ENCODE measurements at places on chromosomes 7 and 10.

DNA sequence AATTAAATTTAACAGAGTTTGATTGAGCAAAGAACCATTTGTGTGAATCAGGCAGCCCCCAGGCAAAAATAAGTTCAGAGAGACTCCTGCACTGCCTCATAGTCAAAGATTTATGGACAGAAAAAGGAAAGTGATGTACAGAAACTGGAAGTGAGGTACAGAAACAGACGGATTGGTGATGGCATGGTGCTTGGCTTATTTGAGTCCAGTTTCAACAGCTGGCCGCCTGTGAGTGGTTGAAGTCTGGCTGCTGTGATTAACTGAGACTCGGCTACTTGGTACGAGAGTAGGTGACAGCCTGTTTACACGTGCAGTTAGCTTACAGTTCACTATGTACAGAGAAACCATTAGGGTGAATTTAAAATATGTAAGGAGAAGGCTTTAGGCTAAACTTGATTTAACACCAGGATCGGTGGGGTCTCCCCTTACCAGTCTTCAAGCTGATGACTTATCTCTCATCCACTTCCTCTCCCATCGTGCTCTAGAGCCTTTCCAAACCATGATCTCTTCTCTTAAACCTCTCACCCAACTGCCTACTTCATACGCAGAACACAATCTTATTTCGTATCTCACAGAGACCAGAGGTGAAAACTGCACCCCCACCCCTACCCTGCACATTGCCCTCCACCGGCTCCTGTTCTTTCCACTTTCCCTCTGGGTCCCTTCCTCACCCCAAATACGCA, 5.0 kb upstream of the MSMB start:
- DNase-seq = no peak

- no peak for DNase-seq
Observed at GRCh38 chr10:120085096-120085796, 192.7 kb downstream of the SEC23IP start.

- DNase-seq = no peak
Observed at GRCh38 chr7:109549471-109550193, 980.0 kb downstream of the DNAJB9 start.

DNA sequence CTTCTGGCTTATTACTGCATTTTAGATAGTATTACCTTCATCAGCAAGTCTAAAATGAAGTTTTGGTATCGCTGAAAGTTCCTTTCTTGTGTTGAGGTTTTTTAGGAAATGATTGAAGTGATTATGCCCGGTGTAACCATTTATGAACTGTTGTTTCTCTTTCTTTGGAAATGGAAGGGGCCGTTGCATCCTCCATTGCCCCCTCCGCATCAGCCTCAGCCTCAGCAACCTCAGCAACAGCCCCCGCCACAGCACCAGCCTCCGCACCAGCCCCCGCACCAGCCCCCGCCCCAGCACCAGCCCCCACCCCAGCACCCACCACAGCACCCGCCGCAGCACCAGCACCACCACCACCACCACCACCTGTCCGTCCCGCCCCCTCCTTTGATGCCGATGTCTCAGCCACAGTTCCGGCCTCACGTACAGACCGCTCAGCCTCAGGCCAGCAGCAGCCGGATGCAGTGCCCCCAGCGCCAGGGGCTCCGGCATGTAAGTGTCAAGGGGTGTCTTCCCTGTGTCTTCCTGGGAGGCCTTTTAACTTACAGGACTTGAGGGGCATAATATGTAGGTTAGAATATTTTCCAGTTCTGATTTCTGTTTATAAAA, 72.6 kb downstream of the SHH start:
- peak; percentile 59 for DNase-seq

DNA sequence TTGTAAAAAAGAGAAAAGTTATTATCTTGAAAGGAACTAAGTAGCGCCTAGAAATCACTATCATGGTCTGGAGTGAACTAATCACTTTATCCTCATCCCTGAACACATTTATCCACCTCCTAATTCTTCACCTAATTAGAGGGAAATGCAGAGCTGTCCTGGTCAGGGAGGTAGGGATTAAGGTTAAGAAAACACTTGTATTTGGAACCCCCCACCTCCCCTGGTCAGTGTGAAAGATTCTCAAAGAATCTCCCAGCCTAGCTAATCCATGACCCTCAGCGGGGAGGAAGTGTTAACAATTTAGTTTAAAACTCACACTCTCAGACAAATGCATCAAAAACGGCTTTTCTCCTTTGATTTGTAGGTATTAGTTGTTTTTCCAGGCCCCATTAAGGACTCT, 83.8 kb downstream of the FAM204A start:
- no peak for DNase-seq

DNA sequence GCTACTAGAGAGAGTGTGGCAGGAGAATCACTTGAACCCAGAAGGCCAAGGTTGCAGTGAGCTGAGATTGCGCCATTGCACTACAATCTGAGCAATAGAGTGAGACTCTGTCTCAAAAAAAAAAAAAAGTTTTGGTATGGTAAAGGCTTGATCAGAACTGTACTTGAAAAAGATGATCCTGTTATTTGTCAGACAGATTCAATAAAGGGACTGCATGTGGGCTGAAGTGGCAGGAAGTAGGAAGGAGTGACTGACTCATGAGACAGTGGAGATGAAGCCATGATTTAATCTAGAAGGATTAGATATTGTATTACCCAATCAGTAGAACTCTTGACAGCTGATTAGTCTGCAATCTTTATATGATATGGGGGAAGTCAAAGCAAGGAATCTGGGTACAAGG, 2.7 kb upstream of the TMEM254 start:
- DNase-seq = peak; percentile 39

DNA sequence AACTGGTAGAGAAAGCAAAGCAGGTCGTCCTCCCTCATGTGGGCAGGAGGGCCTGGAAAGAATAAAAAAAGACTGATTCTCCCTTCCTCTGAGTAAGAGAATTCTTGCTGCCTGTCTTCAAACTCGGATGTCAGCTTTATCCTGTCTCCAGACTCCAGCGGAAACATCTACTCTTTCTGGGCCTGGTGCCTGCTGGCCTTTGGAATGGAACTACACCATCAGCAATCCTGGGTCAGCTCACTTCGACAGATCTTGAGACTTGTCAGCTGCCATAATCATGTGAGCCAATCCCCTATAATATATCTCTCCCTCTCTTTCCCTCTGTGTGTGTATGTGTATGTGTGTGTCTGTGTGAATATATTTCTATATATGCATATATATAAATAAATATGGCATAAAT, 411.0 kb upstream of the DPP6 start:
- no peak for DNase-seq

DNA sequence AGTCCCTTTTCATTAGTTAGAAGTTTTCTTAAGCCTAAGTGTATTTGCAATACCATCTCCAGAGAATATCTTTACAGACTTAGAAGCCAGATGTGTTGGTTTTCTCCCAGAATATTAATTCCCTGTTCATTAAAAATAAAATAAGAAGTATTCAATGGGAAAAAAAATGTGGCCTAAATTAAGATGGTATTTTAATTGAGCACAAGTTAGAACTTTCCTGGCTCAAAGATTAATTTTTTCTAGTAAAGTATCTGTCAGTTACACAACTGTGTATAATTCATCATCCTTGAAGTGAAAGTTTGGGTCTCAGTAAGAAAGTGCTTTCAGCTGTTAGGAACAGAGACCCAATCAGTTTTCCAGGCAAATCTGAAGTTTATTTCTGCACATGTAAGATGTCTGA, 1179.5 kb upstream of the C7orf33 start:
- DNase-seq = no peak

GRCh38 chr7:28957064-28957750, 923 bp downstream of the TRIL start:
- DNase-seq = no peak

DNA sequence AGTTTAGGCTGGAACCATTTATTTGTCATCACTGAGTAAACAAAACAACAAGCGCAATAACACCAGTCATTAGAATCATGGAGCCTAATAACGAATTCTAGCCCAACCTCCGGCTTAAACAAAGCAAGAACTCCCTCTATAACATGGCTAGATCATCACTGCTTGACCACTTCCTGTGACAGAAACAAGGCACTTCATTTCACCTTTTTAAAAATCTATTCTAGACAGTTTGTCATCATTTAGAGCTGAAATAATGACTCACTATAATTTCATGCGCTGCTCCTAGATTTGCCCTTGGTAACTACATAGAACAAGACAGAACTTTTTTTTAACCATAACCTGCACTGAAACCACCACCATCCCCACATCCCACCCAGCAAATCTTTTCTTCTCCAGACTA, 81.3 kb downstream of the OSBPL3 start:
- DNase-seq = no peak

- no peak for DNase-seq
Observed at GRCh38 chr7:147394329-147394728, 1196.2 kb upstream of the C7orf33 start.

DNA sequence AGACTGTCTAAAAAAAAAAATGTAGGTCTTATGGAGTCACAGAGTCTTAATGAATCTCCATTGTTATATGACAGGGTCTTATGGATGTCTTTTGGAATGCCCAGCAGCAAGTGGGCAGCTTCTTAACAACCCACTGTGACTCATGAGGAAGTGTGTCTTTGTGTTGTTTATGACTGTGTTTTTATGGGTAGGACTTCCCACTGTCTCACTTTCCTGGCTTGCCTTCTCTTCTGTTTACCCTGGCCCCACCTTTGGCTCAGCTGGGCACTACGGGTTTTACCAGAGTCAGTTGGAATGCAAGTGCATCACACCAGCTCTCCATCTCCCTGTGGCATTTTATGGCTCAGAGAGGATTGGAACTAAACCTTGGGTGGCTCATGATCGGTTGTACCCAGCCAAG, 580.5 kb downstream of the AUTS2 start:
- DNase-seq = no peak

DNA sequence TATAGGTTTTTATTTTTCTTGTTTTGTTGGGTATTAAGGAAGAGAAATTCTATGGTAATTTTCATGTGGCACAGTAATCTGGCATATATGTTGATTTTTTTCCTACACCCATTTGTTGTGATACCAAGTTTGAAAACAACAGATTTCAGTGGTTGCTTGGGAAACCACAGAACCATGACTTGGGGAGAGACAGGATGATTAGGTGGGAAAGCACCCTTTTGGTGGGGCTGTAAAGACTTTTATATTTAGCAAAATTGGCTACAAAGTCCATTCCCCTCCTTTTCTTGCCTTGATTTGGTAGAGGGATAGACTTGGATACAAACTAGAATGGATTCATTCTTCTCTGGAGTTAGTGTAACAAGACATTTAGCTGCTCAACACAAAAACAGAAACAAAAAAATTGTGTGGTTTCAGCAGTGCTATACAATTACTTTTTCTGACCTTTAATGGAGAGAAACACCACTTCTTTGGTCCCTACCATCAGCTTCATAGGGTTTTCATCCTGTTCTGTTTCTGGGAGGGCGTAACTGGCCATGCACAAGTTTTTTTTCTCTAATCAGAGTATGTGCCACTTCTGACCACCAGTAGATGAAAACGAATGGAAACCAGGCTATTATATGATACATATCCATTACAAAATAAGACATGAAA, 52.7 kb downstream of the FIGNL1 start:
- no peak for DNase-seq

DNA sequence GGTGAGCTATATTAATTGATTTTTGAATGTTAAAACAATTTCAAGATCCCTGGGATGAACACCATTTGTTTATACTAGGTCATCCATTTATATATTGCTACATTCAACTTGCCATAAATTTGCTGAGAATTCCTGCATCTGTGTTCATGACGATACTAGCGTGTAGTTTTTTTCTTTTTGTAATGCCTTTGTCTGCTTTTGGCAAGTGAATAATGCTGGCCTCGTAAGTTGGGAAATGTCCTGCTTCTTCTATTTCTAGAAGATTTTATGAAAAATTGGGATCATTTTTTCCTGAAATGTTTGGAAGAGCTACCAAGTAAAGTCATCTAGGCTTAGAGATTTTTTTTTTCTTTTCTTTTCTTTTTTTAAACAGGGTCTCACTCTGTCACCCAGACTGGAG, 12.9 kb upstream of the MEST start:
- DNase-seq = no peak

DNA sequence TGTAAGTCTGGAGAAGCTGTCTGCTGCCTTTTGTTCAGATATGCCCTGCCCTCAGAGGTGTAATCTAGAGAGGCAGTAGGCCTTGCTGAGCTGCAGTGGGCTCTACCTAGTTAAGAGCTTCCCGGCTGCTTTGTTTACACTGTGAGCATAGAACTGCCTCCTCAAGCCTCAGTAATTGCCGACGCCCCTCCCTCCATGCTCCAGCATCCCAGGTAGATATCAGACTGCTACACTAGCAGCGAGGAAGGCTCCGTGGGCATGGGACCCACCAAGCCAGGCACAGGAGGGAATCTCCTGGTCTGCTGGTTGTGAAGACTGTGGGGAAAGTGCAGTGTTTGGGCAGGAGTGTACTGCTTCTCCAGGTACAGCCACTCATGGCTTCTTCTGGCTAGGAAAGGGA, 26.4 kb upstream of the CXCL12 start:
- no peak for DNase-seq

DNA sequence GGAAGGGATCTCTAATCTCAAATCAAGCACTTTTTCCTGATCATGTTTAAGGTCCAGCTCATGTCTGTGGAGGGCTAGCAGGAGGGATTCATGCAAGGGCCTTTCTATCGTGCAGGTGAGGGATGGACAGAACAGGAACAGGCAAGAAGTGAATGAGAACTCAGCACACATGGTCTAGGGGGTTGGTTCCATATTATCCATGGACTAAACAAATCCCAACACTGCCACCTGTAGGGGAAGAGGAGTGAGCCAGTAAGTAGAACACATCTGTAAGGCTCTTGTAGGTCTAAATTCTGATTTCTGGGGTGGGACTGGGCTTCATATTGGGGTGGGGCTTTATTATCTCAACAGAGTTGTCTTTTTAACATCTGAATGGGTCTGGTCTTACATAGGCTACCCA, 138.0 kb upstream of the TARP start:
- peak; percentile 34 for DNase-seq

DNA sequence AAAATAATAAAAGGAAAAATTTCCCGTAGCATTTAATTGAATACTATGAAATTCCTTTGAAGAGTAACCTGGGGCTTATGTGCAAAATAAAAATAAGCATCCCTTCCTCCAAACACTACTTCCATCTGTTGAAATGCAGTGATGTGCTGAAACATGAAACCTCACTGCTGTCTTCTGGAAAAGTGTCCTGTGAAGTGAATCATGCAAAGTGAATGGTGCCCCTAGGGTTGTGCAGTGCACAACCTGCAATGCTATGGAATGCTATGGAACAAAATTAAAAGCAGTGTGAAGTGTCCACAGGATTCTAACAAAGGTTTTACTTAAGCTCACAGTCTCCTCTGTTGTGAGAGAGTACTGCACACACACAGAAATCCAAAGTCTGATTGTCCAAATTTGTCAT, 480.9 kb downstream of the ETV1 start:
- no peak for DNase-seq

DNA sequence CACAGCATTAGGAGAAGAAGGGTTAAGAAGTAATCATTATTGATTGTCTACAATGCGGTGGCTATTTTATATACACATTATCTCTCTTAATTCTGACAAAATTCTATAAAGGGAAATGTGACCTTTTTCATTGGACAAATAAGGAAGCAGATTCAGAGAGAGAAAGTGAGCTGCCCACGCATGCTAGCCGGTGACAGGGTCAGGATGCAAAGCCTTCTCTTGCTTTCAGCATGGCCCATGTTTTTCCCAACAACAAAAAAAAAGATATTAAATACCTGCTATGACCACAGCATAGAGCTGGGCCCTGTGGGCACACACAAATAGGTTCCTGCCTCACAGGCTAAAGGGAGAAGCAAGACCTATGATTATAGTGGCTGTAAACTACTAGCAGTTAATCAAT, 66.8 kb downstream of the PPP1R3C start:
- DNase-seq = no peak
